ENCODE measurements at places on chromosomes 13 and 19.

DNA sequence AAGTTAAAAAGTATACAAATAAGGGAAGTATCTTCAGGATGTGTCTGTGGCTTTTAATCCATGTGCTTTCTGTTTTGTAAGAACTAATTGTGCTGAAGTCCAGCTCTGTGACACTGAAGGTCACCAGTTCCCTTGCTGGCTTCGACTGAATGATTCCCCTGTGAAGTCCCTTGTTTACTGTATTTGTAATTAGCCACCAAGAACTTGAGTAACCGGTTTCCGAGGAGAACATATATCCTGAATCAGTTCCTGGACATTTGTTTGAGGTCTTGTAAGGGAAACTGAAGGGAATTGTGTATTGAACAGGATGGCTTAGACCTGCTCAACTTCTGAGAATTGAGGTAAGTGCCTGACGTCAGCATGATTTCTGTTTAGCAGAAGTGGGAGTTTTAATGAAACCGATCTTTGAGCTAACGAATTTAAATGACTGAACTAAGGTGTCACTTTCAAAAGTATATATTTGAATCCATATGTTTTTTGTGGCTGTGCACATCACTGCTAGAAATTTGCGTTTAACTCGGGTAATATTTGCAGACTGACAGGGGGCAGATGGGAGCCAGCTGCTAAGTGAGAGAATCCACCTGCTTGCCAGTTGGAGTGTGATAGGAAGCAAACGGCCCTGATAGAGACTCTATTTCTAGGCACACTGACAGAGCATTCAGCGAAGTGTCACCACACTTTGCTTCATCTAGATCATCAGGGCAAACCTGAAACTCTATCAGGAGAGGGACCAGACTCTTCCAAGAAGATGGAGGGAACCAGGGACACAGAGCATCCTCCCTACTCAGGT is 530.0 kb downstream of the RFC3 start:
- DNase-seq, result no peak

GRCh38 chr13:70034286-70034685 is 73.3 kb upstream of the ATXN8OS start:
- no peak for DNase-seq

DNA sequence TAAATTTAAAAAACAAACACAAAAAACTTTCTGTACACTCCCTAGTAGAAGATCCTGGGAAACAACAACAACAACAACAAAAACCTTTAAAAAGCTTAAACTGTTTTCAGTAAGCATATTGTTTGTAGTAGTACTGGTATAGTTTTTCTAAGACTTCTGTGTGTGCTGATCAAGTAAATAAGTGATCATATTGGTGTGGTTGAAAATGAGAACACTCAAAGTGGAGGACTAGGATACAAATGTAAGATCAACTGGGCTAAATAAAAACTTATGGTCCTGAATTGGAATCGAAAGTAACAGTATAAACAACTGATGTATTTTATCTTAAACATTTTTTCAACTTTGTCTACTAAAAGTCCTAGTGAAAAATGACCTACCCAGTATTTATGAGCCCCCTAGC is 135.5 kb downstream of the FOXO1 start:
- DNase-seq, result no peak

DNA sequence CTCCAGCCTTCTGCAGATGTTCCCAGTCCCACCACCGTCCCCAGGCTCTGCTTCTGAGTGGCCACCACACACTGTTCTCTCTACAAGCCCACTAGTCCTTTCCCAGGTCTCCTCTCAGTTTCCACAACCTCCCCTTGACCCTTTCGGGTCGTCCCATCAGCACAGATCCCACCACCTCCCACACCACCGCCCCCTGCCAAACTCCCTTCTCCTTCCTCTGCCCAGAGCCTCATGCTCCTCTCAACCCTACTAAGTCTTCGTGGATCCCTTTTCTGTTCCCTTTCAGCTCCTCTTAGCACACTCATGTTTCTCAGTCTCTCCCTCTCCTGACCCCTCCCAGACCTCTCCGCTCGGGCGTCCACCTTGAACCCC is 1.9 kb downstream of the NAPA start:
- no peak for DNase-seq

DNA sequence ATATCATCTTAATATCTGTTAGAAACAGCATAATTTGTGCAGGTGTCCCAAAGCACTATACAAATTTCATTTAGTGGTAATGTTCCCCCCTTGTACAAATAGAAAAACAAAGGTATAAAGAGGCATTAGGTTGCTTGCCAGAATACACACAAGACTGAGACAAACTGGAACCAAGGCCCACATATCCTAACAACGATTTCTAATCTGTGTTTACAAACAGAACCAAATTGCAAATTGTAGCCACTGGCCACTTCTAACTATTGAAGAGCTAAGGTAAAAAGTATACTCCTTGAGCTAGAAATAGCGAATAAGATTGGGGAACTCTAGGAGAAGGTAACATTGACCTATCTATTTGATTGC is 526.1 kb downstream of the KLF12 start:
- no peak for DNase-seq

GRCh38 chr19:35644987-35645679 is 3.0 kb upstream of the COX6B1 start:
- peak; percentile 47 for DNase-seq

- DNase-seq, result no peak
Observed at GRCh38 chr13:31276421-31276820, 76.6 kb downstream of the B3GLCT start.

- no peak for DNase-seq
Observed at GRCh38 chr19:47507924-47508553, 6.8 kb downstream of the NAPA start.
